Right atrium auricular region (tissue), 2 donors: ENCODE measurements at places on chromosomes 5 and 9. TPM values are rescaled to one million over a fixed set of nuclear protein-coding genes. Genes with fewer than 3 reads are reported as not detected.
A peak's percentile ranks its signal among the peaks of the same experiment; 100 is the strongest.

DNA sequence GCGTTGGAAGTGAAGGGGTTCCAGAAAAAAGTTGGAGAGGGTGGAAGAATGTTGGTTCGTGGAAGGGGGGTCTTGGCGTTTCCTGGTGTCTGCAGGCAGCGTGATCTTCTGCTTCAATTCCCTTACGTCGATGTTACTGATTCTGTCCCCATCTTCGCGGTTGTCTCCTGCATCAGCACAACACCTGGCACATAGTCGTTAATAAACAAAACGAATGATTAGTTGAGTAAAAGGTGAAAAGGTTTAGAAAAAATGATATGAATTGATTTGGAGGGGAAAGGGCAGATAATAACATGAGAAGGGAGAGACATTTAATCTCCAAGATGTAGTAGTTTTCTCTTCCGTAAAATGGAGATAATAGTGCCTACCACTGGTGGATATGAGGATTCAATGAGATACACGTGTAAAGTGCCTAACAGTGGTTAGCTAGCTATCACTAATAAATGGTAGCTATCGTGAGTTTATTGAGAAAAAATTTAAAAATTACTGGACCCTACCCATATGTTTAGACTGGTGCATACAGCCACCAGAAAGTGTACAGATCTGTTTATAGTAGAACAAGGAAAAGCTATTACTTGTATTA, 556 bp downstream of the MTREX start:
- H3K27me3 ChIP-seq, result no peaks in the 10 kb centered on the region
- DNase-seq, result no peak
- no peaks in the 10 kb centered on the region for H3K36me3 ChIP-seq
- H3K4me3 ChIP-seq, result peak overlapping the region; percentile 92
- peak overlapping the region; percentile 98 for H3K27ac ChIP-seq

GRCh38 chr9:34379334-34380033, 2.8 kb upstream of the MYORG start:
- DNase-seq, result peak; percentile 91
- no peak overlapping the region for H3K27ac ChIP-seq
- no peaks in the 10 kb centered on the region for H3K27me3 ChIP-seq
- peak overlapping the region; percentile 63 for H3K4me3 ChIP-seq
- no peaks in the 10 kb centered on the region for H3K36me3 ChIP-seq

DNA sequence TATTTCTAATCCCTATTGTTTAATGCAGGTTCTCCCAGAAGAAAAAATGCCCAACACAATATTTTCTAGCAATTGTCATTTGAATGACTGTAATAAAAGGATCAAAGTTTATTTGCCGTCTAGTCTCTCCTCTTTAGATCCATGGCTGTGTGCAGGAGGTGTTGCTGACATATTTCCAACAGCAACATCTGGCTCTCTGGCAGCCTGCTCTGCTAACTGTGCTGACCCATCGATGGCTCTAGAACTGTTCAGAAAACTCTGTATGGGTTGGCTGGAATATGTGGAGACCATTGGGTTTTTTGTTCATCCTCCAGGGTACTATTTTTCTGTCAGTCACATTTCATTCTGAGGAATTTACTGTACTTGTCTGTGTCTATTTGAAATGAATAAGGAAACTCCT, 202.0 kb upstream of the SLC27A6 start:
- no peaks in the 10 kb centered on the region for H3K4me1 ChIP-seq
- no peak overlapping the region for H3K4me3 ChIP-seq
- no peak overlapping the region for H3K27ac ChIP-seq
- no peaks in the 10 kb centered on the region for H3K27me3 ChIP-seq
- H3K36me3 ChIP-seq, result no peaks in the 10 kb centered on the region

DNA sequence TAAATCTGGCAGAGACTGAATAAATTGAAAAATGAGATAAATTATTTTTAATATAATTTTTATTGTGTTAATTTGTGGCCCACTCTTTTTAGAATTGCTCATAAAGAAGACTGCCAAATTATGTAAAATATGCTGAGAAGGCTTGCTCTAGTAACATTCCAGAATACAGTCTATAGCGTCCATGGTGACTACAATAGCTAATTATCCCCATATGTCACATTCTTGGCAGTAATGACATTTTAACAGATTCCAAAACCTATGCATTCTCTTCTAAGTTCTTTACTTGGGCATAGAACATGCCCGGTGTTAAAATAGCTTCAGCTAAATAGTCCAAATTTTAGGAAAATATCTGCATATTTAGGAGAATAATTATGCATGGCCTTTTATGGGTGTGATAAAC, 697.0 kb upstream of the SEMA6A start:
- no peaks in the 10 kb centered on the region for H3K27me3 ChIP-seq
- DNase-seq, result no peak
- H3K36me3 ChIP-seq, result no peaks in the 10 kb centered on the region
- no peaks in the 10 kb centered on the region for H3K4me1 ChIP-seq
- no peak overlapping the region for H3K27ac ChIP-seq

DNA sequence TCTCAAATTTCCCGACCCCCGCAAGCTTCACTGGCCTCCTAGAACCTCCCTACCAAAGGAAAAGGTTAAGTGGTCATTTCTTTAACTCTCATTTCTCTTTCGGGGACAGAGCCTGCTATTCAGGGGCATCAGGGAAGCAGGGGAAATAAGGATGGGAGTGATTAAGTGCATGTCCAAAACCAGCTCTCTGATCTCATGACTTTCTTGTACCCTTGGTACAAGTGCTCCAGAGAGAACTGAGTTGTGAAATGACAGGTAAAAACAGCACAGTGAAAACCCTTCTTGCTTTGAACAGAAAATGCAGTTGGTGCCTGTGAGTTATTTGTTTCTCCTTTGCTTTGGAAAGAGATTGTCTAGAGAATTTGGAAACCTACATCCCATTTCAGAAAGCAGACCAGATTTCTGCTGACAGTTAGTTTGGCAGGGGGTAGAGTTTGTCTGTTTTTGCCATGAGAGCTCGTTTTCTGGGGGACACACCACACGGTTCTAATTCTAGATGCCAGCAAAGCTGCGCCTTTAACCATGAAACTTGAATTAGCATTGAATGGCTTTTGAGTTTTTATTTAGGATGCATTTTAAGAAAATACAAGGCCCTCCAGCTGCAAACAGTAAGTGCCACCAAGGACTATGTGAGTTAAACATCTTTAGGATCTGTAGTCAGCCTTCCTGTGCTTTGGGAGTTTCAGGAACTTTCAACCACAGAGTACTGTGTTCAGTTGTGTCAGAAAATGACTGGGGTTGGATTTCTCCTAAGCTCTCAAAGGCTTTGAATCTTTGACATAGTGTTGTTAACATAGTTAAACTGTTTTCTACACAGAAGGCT, 161.7 kb upstream of the LHFPL2 start:
- no peaks in the 10 kb centered on the region for H3K36me3 ChIP-seq
- no peak overlapping the region for H3K4me3 ChIP-seq
- no peaks in the 10 kb centered on the region for H3K27me3 ChIP-seq
- H3K4me1 ChIP-seq, result peaks cover 16% of the 10 kb centered on the region

GRCh38 chr5:73370640-73371583, 77.7 kb downstream of the FOXD1 start:
- H3K27ac ChIP-seq, result no peak overlapping the region
- DNase-seq, result no peak
- H3K4me1 ChIP-seq, result no peaks in the 10 kb centered on the region

GRCh38 chr5:137629646-137630045, 106.2 kb downstream of the KLHL3 start:
- H3K36me3 ChIP-seq, result no peaks in the 10 kb centered on the region
- H3K4me1 ChIP-seq, result peaks cover 33% of the 10 kb centered on the region
- H3K27me3 ChIP-seq, result no peaks in the 10 kb centered on the region
- no peak overlapping the region for H3K4me3 ChIP-seq
- peak overlapping the region; percentile 80 for H3K27ac ChIP-seq
- DNase-seq, result no peak

DNA sequence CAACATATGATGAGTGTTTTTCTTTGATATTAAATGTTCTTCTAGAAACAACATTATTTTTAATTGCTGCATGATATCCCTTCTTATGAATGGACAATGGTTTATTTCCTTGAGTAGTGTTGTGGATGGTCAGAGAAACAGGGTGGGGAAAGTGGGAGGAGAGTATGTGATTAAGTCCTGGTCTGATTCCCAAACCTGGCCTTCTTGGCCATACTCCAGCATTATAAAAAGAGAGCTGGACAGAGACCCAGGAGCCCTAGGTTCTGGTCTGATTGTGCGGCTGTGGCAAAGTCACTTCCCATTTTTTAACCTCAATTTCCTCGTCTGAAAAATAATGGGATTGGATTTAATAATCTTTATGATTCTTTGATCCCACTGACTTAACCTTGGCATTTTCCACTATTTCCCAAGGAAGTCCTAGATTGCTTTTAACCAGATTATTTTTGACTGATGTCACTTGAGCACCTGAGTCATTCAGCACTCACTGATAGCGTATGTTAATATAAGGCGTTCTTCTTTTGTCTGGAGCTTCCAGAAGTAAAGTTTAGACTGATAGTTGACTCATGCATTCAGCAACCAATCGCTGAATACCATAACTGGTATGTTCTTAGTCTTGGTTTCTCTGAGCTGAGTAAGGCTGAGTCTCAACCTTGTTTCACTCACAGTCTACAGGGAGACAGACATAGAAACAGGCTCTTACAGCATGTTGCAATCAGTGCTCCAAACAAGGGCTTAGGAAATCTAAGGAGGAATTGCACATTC, 26.2 kb downstream of the OSMR start:
- peaks cover 10% of the 10 kb centered on the region for H3K36me3 ChIP-seq
- no peaks in the 10 kb centered on the region for H3K4me1 ChIP-seq
- peak overlapping the region; percentile 3 for H3K27ac ChIP-seq

DNA sequence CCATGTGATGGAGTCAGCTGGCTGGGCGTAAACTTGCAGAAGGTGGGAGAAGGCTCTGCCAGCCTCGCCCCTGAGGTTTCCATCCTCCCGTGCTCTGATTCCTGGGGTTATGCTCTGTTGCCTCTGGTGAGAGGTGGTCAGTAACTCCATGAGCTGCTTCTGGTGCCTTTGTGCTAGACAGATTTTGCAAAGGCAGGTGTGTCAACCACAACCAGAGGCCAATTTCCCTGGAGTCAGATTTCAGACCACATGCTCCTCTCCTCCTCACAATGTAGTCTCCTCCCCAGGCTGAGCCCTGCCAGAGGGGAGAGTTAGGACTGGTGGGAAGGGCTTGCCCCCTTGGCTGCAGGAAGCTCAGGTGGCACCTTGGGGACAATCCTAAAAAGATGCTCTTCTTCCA, 38.8 kb upstream of the TENT4A start:
- H3K4me3 ChIP-seq, result no peak overlapping the region
- H3K27ac ChIP-seq, result no peak overlapping the region
- H3K36me3 ChIP-seq, result no peaks in the 10 kb centered on the region
- no peaks in the 10 kb centered on the region for H3K27me3 ChIP-seq
- H3K4me1 ChIP-seq, result no peaks in the 10 kb centered on the region

DNA sequence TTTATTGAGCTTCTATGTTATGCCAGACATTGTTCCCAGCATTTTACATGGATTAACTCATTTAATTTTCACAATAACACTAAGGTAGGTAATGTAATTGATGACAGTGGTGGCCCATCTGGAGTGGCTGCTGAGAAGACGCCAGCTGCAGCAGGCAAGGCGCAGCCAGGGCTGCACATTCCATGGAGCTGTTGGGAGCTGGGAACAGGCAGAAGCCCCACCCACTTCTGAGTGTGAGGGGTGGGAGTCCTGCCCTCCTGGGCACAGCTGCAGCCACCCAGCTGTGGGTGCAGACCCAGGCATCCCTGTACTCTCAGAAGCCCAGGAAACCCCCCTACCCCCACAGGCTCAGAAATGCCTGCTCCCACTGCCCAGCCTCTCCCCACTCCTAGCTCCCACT, 183.3 kb downstream of the DEPDC1B start:
- no peaks in the 10 kb centered on the region for H3K36me3 ChIP-seq
- H3K4me1 ChIP-seq, result no peaks in the 10 kb centered on the region
- H3K4me3 ChIP-seq, result no peak overlapping the region
- no peak for DNase-seq
- H3K27me3 ChIP-seq, result no peaks in the 10 kb centered on the region
- no peak overlapping the region for H3K27ac ChIP-seq

GRCh38 chr9:133224762-133225161, 15.7 kb upstream of the OBP2B start:
- H3K4me3 ChIP-seq, result no peak overlapping the region
- no peak for DNase-seq
- no peak overlapping the region for H3K27ac ChIP-seq
- no peaks in the 10 kb centered on the region for H3K36me3 ChIP-seq
- H3K4me1 ChIP-seq, result no peaks in the 10 kb centered on the region
- H3K27me3 ChIP-seq, result no peaks in the 10 kb centered on the region

DNA sequence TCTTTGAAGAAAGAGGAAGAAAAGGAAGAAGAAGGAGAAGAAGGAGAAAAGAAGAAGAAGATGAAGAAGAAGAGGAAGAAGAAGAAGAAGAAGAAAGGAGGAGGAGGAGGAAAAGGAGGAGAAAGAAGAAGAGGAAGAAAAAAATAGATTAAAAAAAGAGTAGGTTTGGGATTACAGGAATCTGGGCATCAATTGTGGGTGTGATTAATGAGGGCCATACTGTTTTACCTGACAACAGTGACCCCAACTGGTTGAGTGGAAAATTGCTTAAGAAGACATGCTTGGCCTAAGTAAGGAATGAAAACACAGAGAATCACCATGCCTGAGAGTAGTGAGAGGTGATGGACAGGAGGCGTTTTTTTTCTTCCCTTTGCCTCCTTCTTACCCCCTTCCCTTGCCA, 114.6 kb downstream of the FAM170A start:
- H3K36me3 ChIP-seq, result no peaks in the 10 kb centered on the region
- H3K27me3 ChIP-seq, result no peaks in the 10 kb centered on the region
- DNase-seq, result no peak
- no peak overlapping the region for H3K27ac ChIP-seq
- no peaks in the 10 kb centered on the region for H3K4me1 ChIP-seq

- no peaks in the 10 kb centered on the region for H3K36me3 ChIP-seq
- no peak overlapping the region for H3K4me3 ChIP-seq
- no peak for DNase-seq
Measured at GRCh38 chr5:154743812-154744211, 11.4 kb upstream of the LARP1 start.

DNA sequence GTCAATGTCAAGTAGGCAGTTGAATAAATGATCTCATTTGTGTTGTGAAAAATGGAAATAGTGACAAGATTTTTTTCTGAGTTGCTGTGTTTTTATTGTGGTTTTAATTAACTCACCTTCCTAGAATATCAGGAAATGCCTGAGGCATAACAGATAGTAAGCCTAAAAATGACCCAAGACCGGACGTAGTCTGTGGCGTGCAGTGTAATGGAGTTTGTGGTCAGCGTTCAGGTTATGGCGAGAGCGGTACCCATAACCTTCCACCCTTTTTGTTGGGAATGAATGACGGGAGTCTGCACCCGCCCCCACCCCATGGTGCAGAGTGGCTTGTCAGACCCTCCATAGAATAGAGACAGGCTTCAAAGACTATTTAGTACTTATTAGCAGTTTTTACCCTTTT, 119.3 kb downstream of the GALNT10 start:
- H3K27me3 ChIP-seq, result no peaks in the 10 kb centered on the region
- no peaks in the 10 kb centered on the region for H3K4me1 ChIP-seq
- no peak overlapping the region for H3K4me3 ChIP-seq
- no peak overlapping the region for H3K27ac ChIP-seq

The MYOZ3 gene
- total RNA-seq, result 2.0 TPM

The CCDC183 gene
- 2.5 TPM for total RNA-seq

The PCDHA11 gene
- total RNA-seq, result 0.12 TPM

The ESM1 gene
- not detected for total RNA-seq

The ZFP2 gene
- 2.0 TPM for total RNA-seq

The ZBED3 gene
- total RNA-seq, result 3.9 TPM
